ENCODE measurements at places on chromosomes 4 and X.
A peak's percentile ranks its signal among the peaks of the same experiment; 100 is the strongest.

- no peak for DNase-seq
Observed at GRCh38 chrX:69110116-69110530, 55.1 kb downstream of the PJA1 start.

GRCh38 chrX:46823481-46823880, 13.4 kb upstream of the RP2 start:
- no peak for DNase-seq

DNA sequence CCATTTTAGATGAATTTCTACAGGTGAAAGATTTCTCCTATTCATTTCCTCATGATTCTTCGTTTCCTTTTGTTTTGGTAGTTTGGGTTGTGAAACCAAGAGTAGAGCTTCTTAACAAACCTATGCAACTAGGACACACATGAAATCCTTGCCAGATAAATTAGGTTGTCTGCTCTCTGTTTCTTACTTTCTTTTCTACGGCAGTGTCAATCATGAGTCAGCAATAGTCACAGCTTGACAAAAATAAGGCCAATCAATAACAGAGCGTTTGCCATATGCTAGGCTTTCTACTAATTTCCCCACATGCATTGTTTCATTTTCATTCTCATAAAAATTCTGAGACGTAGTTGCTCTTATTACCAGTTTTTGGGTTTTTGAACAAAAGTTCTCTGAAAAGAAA, 20.3 kb downstream of the CLRN2 start:
- no peak for DNase-seq

DNA sequence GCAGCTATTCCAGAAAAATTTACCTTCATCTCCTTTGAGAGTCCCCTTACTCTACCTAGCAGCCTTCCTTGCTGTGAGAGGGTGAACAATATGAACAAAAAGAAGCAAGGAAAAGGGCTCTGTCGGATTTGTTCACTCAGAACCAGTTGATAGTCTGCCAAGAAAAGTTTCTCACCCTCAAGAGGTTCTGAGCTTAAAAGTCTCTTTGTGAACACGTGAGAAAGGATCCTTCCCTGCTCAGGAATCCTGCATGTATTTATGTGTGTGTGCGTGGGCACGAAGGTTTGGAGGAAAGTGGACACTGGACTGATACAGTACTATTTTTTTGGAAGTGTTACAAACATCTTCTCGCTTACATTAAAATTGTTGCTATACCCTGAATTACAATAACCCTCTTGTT, 178.6 kb upstream of the JADE1 start:
- no peak for DNase-seq

DNA sequence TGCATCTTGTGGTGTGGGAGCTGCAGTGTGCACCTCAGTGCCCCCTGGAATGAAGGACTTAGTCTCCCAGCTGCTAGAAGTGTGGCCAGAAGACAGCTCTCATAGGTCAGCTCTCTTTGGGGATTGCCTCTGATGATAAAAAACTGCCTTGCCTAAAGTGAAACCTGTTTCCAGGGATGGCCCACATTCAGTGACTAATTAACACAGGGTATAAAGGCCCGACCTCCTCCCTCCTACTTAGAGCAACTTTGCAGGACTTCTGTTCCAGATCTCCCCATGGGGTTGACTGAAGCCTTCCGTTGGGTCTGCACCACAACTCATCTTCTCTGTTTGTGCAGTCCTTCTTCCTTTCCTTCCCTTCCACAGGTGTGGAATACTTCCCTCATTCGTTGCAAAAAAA, 53.2 kb downstream of the SPINK2 start:
- DNase-seq = no peak

DNA sequence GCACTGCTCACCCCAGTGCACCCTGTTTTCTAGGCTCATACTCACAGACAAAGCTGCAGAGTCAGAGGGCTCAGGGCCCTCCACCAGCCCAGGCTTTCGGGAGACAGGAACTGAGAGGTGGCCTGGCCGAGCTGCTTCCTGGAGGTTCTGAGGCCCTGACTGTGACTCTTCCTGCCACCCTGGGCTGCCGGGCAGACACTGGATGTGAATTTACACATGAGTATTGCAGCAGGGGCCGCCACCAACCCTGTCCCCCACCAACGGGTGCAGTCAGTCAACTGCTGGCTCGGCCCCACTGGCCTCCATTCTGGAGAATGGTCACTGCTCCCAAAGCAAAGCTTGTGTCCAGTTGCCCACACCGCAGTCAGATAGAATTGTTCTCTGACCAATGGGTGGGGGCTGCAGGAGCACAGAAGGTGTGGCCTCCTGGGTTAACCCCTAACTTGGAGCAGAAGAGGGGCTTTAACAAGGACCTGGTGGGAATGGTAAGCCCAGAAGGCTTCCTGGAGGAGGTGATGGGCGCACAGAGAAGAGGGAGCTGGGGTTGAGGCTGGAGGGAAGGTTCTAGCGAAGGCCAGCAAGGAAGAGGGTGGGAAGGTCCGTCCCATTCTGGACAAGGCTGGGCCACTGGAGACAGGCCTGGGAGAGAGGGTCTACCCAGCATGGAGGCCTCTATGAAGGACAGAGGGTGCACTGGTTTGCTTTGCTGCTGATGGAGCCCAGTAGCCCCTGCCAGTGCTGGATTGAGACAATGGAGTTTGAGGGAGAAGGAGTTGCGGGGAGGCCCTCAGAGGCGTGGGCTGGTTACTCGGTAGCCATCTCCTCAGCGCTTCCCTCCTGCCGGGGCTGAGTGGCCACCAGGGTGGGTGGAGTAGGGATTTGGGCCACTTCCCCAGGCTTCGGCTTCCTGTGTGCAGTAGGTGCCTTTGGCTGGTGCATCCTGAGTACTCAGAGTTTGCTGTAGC, 135.3 kb downstream of the CPZ start:
- no peak for DNase-seq

DNA sequence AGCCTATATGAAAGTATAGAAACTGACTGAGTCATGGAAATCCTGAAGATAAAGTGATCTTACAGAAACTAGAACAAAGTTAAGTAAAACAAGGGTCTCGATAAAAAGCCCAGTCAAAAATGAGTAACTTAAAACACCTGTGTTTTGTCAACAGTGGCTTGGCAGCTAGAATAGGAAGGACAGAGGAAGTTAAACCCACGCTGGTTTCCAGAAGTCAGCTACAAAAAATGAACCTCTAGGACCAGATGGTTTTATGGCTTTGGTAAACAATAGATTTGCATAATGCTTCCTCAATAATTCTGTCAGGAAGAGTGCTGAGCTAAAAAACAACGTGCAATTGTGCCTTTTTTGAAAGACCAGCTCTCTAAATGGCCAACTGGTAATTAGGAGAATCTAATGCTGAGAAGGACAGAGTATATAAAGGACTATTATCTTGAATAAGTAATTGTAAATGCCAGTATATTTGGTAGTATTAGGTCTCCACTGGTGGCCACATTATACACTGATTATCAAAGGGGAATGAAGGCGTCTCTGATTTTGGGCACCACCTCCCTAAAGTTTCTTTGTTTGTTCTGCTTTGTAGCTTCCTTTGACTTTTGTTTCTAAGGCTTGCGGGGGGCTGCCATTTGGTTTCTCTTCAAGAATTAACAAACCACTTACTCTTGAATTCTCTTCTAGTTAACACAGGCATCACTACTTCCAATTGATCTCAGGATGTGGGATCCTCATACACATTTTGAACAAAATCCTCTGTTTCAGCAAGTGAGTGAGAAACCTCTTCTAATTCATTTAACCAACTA, 72.2 kb upstream of the PPP3CA start:
- no peak for DNase-seq

DNA sequence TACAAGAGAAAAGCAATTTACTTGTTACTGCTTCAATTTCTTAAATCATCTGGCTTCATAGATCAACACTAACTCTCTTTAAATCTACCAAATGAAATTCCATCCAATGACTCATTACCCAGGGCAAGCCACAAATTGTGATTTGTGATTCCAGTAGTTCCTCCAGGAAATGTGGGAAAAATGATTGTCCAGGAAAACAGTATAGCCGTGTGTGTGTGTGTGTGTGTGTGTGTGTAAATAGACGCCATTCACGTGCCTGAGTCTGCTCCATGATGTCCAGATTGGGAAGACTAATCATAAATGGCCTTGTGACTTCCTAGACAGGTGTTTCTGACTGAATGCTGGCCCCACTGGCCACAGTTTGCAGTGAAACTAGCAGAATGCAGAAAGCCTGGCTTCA, 121.3 kb downstream of the HS6ST2 start:
- no peak for DNase-seq

DNA sequence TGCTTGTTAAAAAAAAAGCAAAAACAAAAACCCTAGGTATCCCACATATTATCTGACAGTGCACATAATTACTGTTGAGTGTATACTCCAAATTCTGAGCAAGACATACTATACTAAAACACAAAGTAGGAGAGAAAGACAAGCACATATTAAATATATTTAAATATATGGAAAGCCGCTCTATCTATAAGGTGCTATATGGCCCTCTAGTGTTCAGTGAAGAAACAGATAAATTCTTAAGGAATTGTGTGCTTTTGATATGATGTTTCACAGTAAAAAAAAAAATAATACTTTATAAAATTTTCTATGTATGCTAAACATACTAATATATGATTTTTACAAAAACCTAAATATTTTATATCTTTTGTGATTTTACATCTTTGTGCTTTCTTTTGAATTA, 137.8 kb downstream of the FBXW7 start:
- no peak for DNase-seq

DNA sequence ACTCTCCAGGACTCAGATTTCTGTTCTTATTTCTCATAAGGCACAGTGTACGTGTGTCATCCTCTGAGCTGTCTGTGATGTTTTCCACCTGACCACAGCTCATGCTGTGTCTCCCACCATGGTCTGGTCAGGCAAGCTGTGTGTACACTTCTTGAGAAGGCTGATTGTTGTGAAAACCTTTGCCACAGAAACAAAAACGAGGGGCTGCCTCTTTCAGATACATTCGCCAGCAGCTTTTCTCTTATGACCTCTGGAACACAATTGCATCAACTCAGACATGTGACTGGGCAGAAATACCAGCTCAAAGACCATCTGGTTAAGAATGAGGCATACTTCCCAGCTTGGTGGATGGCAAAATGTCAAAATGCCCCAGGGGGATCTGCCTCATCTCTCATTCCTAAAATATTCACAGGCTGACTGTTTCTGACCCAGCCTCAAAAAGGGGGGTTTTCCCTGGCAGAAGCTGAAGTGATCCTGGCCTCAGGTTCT, 46.1 kb downstream of the PGRMC2 start:
- no peak for DNase-seq

DNA sequence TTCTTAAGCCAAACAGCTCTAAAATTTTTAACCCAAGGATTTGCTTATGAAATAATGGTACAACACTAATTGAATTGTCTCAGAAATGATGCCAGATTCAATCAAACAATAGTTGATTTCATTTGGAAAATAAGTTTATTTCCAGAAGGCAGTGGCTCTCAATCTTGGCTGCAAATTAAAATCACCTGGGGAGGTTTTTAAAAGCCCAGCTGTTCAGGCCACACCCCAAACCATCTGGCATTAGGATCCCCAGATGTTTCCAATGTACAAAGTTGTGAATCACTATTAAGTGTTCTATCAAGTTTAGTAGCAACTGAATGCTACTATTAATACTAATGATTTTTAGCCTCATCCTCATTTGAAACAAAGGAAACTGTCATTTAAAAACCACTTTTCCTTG, 22.2 kb downstream of the TMEM184C start:
- no peak for DNase-seq

GRCh38 chr4:27056281-27056680, 195.6 kb downstream of the STIM2 start:
- DNase-seq = no peak

DNA sequence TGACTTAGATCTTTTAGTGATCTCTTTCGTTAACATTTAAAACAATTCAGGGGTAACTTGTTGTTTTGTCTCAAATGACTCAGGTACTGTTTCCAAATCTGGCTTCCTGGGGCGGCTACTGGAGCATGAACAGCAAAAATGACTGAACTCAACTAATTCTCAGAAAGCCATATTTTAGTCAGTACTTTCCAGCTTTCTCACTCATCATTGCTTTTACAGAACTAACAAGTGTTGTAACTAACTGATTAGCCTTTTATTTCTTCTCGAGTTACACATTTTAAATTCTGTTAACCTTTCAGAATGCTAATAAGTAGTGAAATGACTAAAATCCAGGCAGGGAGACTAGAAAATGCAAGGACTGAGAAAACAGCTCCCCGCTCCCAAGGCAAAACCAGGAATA, 55.3 kb downstream of the JADE3 start:
- DNase-seq = peak; percentile 5

DNA sequence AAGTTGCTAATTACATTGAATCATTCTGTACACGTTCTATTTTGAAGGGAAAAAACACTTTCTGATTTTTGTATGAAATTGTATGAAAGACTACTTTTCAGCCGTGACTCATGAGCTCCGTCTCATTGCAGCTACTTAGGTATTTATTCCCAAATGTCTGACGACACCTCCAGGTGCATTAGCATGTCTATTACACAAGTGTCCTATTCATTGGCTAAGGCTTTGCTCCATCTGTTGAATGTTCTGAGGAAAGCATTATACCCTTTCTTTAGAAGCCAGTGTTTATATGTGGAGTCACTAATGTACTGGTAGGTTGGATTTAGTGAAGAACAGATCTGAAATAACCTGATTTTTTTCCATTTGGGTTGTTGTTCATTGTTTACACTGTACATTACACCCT, 51.8 kb downstream of the MAP7D3 start:
- no peak for DNase-seq

- no peak for DNase-seq
Observed at GRCh38 chr4:85459736-85460135, 15.2 kb upstream of the ARHGAP24 start.

GRCh38 chr4:41930139-41930831, 4.9 kb upstream of the TMEM33 start:
- DNase-seq = no peak

DNA sequence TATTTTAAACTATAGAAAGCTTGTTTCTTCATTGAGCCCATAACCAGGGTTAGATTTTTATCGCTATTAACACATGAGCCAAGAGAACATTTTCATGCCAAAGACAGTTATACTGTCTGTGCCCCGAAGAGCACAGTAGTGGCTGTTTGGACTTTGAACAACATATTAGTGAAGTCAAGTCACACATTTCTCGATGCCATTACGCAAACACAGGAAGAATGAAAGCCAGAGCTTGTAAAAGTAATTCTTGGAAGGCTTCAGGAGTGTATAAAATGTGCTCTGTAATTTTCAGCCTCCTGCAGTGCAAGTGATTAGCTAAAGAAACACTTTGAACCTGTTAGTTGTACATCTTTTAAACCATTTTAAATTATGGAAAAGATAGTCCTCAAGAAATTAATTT, 590.7 kb upstream of the PITX2 start:
- DNase-seq = no peak

GRCh38 chr4:80196922-80197573, at the start of gene PRDM8:
PRDM8 (plus strand) TSS chr4:80197503; CDS start chr4:80200081, 2,578 bp downstream.
- no peak for DNase-seq

GRCh38 chr4:26858035-26858918, 2.4 kb upstream of the STIM2 start:
- DNase-seq = no peak

GRCh38 chr4:22739968-22740367, 47.2 kb downstream of the GBA3 start:
- DNase-seq = no peak
